ENCODE measurements at places on chromosomes 1 and 21.

GRCh38 chr1:226519716-226520598 lies 28.6 kb upstream of the STUM start:
- no peak for DNase-seq

DNA sequence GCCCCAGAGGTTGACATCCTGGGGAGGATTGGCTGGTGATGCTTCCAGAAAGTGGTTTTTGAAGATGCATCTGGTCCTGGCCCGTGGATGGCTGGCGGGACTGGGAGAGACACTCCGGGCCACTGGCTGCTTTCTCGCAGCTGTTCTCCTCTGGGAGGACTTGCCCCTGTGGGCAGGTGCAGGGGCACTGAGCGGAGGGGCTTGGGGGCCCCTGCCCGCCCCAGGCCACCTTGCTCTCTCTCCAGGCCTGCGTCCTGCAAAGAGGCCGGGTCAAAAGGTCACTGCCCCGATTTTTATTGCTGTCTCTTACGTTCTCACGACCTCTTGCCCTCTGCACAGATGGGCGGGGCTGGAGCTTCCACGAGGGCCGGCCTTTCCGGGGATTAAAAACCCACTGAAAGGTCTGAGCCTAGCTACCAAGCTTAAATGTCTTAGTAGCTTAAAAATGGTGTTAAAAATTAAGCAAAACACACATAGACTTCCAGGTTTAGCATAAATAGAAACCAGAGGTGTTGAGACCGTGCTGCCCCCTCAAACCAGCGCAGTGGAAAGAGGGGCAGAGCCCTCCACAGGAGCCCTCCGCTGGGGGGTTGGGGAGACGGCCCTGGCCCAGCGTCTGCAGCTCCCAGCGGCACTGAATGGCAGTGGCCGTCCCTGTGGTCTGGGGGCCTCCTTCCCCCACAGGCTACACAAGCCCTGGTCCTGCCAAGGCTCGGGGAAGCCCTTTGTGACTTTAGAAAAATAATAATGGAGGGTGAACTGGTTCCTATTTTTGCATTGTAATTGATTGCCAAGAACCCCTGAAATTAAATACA lies 43.9 kb downstream of the SKI start:
- no peak for DNase-seq

DNA sequence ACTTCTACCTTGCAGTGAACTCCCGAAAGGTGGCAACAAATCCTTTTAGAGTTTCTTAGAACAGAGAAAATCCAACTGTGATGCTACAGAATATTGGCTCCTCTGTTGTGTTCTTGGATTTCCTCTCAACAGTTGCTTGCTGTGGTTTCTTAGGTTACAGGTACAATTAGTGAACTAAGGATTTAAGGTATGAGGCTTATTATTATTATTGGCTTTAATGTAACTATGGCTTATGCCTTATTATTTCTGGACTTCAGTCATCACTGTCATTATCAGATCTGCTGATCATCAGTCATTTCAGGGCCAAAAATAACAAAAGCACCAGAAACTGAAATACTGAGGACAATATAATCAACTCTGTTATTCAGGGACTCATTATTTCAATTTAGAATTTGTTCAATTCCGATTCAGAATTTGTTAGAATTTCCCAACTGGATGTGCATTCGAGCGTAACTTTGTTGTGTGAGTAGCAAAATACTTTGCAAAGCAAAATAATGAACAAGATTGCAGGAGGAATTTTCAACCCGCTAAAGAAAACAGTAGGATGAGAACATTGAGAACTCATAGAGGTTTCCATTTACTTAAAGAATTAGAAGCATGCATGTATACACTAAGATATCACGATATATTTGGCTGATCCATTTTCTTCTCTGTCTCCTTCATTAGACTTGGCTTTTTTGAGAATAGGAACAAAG lies 65.5 kb upstream of the AK4 start:
- DNase-seq, result no peak

DNA sequence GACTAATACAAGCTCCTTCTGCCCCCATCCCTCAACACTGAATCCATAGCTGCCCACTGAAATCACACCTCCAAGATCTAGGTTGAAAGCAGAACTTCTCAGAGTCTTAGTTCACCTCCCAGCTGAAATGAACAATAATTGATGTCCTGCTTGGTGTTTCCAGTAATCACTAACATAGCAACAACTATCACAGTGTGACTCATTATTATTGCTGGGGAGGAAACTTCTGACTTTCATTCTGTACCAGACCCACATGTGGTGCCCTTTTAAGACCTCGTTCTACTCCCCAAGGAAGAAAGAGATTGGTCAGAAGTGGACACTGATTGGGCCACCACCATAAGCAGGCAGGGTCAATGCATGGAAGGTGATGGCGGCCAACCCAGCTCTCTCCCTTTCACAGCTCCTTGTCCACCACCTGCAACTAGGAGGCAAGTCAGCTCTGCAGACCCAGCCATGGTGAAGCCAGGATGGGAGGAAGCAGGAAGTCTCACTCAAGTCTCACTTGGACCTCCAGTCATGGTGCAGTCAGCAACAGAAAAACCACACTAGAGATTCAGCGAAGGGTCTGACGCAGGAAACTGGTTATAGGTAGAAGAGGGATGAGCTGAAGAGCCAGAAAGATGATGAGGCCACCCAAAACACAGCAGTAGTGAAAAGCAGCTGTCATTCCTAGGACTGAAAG lies 720.2 kb downstream of the PTPRU start:
- DNase-seq, result no peak

GRCh38 chr1:228289239-228289849 lies 81.5 kb downstream of the OBSCN start:
- DNase-seq, result no peak

GRCh38 chr1:36590264-36590663 lies 107.6 kb upstream of the CSF3R start:
- no peak for DNase-seq

GRCh38 chr1:78676347-78676982 lies 26.8 kb downstream of the IFI44 start:
- peak; percentile 54 for DNase-seq
